ENCODE measurements at places on chromosomes 4 and X.

GRCh38 chr4:186264660-186265059 is 1.3 kb upstream of the F11 start:
- DNase-seq, result no peak

DNA sequence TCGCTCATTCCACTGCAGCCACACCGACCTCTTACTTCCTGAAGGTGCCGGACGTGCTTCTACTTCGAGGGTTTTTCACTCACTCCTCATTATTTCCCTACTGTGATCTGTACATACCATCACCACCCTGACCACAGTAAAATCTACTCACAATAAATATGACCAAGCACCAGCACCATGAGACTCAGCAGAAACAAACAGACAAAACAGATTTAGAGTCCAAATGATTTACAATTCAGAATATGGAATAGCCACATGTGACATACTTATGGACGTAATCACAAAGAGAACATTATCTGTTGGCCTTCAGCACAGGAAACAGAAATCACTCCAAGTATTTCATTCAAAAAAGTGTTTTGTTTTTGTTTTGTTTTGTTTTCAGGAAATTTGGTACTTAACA is 16.1 kb upstream of the KLB start:
- no peak for DNase-seq

- no peak for DNase-seq
Measured at GRCh38 chr4:81723019-81723884, 251.5 kb upstream of the RASGEF1B start.

DNA sequence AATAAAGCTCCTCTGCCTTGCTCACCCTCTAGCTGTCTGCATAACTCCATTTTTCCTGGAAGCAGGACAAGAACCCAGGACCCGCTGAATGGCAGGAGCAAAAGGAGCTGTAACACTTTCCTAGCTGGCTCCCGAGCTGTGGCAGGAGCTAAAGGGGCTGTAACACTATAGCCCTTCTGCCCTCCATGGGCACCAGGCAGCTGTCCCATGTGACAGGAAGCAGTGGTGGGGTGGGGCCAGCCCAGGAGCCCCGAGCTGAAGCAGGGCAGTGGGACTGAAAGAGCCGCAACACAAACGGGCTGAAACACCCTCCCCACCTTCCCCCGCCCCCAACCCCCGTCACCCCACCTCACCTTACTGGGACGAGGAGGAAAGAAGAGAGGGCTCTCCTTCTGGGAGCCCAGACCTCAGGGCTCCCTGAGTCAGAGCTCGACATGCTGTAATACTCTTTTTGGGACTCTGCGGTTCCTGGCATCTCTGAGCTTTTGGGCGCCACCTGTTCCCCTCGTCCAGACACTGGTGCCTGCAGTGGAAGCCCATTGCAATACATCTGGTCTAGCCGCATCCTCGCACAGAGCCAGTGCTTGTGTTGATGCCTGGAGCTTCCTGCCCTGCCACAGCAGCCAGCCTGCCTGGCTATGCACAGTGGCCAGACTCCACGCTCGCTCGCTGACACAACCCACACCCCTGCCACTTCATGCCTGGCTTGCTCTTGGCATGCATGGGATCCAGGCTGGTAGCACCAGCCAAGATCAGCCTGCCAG is 39.4 kb downstream of the PPM1K start:
- DNase-seq, result no peak

DNA sequence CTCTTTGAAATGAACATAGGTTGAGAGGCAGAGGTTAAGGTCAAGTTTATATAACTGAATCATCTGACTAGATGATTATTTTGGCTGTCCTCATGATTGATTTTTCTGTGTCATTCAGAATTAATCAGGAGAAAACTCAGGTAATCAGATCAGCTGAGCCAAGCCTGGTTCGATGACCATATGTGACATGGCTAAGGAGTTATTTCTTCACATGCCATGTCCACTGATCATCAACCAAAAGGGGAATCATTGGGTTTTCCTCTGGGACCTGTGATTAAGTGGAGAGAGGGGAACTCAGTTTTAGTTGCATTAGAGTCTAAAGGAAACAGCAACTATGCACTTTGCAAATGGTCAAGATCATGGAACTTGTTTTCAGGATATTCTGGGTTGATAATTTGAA is 20.3 kb upstream of the PACRGL start:
- DNase-seq, result no peak

DNA sequence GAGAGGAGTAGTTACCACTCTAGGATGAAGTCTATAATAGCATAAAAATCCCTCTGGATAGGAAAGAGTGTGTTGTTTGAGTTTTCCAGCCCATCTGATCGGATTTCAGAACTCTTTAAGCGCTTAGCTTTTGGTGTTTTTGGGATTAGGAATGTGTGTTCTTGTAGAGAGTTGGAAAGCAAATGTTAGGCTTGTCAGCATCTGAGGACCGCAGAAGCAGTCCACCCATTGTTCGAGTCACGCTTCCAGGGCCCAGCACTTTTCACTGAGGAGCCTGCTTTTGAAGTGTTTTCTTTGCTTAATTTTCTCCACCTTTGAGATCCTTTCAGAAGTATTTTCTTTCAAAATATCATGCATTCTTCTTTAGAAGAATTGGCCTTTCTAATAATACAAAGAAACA is 306.2 kb downstream of the TENM3 start:
- DNase-seq, result no peak

- DNase-seq, result no peak
Measured at GRCh38 chr4:94889946-94890345, 132.2 kb downstream of the BMPR1B start.

DNA sequence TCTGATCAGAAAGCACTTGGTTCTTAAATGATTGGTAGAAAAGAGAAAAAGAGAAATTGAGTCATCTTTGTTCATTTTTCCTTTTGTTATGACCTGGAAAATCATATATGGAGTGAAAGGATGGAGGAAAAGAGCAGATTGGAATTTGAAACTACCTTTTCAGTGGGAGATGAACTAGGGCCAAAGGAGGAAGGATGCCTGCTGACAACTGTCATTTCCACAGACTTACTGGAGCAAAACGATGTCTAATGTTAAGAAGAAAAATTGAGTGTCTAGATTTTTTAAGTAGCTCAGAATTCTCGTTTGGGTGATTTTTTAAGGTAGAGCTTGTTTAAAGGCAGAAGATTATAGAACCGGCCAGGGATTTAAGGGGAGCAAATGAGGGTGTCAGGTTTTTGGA is 144.6 kb upstream of the KCNIP4 start:
- no peak for DNase-seq

DNA sequence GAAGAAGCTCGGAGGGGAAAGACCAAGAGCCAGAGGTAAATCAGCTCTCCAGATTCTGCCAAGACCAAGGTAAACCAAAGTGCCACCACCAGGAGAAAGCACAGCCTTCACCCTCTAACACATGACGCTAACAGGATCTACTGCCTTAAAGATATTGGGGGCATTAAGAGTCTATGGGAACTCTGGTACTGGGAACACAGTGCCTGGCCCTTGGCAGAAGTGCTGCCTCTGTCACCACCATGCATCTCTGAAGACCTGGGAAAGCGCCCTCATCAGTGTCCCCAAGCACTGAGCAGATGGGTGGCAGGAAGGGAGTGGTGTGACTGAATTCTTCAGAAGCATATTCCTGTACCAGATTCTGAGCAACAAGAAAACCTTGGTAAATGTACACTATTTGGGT is 1.3 kb downstream of the QDPR start:
- DNase-seq, result no peak

- no peak for DNase-seq
Measured at GRCh38 chr4:154010371-154010770, 221.5 kb upstream of the SFRP2 start.

- DNase-seq, result no peak
Measured at GRCh38 chrX:13816643-13817627, at the start of gene GPM6B. TSS of gene GPM6B (minus strand) at chrX:13817093. CDS start at chrX:13816904, 189 bp downstream.

GRCh38 chr4:37757121-37757520 is 69.4 kb upstream of the PGM2 start:
- DNase-seq, result no peak

- no peak for DNase-seq
Measured at GRCh38 chr4:183503497-183504063, 1.3 kb upstream of the ING2 start.

GRCh38 chrX:64427281-64427680 is 32.0 kb upstream of the MTMR8 start:
- no peak for DNase-seq

GRCh38 chr4:80141543-80141942 is 55.8 kb upstream of the PRDM8 start:
- no peak for DNase-seq

DNA sequence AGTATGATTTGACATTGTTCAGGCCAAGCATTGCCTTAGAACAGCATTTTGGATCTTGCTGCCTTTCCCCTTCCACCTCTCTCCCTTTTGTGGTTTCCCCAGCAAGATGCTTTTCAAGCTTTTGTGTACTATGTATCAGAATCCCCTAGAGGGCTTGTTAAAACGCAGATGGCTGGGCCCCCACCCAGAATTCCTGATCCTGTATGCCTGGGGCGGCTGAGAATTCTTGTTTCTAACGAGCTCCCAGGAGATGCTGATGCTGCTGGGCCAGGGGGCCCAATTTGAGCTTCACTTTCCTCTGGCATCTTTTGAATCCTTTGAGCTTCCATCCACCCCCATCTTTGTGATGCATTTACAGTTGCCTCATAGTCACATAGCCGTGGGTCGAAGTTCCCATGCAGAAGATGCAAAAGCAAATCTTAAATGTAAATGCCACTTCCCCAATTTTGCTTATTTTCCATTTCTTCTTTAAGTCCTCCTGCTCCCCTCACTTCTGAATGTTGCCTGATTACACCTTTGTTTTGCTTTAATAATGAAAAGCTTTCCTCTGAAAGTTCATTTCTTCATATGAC is 18.5 kb downstream of the HCCS start:
- no peak for DNase-seq

DNA sequence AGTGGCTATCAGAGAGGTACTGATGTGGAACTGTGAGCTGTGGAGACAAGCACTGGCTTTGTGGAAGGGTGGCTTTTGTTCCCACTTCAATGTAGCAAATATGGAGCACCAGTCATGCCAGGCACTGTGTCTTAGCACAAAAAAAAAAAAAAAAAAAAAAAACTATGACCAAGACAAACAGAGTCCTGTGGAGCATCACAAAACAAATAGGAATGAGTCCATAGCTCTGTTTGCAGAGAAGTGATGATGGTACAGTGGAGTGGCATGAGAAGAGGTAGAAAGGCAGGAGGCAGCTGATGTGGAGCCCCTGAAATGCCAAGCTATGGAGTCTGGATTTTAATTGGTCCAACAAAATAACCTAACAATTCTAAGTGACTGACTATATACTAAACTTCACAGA is 116.9 kb downstream of the RAB28 start:
- DNase-seq, result no peak

DNA sequence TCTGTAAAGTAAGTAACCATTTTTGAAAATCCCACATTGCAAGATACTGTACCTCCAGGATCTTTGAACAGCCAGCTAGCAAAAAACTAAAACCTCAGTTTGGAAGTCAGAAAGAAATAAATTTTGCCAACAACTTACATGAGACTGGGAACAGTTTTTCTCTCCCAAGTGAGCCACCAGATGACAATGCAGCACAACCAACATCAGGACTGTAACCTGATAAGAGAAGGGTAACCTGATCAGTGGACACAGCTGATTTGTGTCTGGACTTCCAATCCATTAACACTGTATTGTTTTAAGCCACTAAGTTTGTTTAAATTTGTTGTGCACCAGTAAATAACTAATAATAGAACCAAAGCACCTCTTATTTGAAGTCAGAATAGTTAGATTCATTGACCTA is 923.3 kb downstream of the FAT4 start:
- no peak for DNase-seq

DNA sequence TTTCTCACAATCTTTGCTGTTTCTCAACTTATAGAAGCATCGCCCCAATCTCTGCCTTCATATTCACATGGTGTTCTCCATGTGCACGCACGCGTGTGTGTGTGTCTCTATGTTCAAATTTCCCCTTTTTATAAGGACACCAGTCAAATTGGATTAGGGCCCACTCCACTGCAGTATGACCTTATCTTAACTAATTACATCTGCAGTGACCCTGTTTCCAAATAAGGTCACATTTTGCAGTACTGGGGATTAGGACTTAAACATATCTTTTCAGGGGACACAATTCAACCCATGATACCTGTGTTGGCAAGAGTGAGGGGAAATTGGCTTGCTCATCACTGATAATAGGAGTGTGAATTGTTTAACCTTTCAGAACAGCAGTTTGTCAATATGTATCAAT is 66.5 kb upstream of the MAGEA10 start:
- DNase-seq, result no peak

DNA sequence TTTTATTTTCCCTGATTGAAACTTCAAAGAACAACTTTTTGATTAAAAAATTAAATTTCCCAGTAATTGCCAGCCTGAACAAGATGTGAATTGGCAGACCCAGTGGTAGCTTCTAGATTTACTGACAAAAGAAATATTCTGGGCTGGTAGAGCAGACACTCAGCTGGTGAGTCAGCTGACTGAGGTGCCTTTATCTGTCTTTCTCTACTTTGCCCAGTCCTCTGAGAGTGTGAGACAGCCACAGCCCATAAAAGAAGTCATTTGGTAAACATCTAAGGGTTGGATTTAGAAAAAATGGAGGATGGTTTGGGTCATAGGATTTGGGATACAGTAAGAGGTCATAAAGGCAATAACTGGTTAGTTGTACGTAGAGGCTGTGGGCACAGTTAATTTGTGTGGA is 54.5 kb downstream of the CCSER1 start:
- no peak for DNase-seq

DNA sequence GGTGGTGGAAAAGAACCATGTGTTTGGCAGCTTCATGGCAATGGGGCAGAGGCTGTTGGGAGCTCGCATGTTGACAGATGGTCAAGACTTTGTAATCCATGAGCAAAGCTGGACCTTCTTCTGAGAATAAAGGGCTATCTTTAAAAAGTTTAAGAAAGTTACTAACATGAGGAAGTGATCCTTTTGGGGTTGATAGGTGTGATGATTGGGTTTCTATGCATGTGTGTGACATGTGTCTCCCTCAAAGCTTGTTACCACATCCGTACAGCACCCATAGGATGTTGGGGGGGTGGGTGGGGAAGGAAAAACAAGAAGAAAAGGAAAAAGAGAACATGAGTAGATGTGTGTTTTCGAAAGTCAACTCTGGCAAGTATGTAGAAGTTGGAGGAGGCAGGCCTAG is 123.0 kb upstream of the TLR3 start:
- no peak for DNase-seq

DNA sequence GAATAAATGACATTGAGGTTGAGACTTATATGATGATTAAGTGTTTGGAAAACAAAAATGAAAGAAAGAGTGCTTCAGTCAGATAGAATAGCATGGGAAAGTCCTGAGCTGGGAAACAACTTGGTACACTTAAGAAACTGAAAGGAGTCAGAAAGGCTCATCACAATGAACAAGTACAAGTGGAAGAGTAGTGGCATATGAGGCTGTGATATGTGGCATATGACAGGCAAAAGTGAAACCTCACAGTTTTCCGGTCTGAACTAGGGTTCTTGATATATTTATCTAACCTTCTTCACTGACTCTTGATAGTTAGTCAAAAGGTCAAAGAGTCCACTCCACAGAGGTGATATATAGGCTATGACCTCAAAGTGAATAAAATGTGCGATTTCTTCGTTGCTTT is 537.1 kb upstream of the CXorf51A start:
- no peak for DNase-seq

DNA sequence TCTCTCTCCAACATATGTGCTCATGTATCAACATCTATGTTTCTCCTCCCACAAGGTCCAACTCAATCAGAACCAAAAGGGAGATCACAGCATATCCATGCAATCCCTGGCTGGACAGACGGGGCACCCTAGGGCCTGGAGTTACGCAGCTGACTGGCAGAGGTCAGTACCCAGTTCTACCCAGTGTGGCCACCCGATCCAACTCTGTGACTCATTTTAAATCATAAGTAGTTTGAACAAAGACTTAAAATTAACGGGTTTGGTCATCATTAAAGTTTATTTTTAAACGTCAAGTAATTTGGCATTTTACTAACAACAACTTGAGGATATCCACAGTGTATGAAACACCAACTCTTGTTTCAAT is 59.5 kb downstream of the APBB2 start:
- DNase-seq, result no peak

Data from cortex of kidney (tissue), 1 donor.